Ascending aorta (tissue), 2 donors: ENCODE measurements at places on chromosomes 16 and 17.
A peak's percentile ranks its signal among the peaks of the same experiment; 100 is the strongest.

DNA sequence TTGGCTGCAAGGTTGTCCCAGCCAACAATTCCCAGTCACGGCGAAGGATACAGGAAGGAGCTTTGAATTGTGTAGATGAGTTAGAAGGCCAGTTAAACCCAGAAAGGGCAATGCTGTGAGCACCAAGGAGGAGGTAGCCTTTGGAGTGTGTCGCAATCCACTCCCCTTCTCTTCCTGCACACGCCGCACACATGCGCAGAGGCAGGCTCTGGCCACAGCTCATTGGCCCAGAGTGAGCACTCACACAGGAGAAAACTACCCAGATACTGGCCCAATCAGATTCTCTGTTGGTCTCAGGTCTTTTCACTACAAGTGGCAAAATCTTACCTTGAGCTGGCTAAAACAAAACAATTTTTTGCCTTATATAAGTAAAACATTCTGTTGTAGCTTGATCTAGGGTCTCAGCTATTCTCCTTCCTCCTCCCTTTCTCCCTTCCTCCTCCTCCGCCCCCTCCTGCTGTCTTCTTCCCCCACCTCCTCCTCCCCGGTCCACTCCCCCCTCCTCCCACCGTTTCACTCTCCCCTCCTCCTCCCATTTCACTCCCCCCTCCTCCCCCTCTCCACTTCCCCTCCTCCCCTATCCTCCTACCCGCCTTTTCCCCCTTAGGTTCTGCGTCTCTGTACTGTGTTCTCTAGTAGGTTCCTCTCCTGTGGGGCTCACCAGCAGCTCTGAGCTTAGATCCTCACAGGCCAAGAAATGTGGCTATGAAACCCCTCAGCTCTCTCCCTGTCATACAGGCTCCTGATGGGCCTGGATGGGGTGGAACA, 344.9 kb downstream of the CPPED1 start:
- no peak overlapping the region for H3K27ac ChIP-seq
- no peak for DNase-seq
- no peaks in the 10 kb centered on the region for H3K4me1 ChIP-seq
- no peak overlapping the region for H3K4me3 ChIP-seq
- no peaks in the 10 kb centered on the region for H3K36me3 ChIP-seq

DNA sequence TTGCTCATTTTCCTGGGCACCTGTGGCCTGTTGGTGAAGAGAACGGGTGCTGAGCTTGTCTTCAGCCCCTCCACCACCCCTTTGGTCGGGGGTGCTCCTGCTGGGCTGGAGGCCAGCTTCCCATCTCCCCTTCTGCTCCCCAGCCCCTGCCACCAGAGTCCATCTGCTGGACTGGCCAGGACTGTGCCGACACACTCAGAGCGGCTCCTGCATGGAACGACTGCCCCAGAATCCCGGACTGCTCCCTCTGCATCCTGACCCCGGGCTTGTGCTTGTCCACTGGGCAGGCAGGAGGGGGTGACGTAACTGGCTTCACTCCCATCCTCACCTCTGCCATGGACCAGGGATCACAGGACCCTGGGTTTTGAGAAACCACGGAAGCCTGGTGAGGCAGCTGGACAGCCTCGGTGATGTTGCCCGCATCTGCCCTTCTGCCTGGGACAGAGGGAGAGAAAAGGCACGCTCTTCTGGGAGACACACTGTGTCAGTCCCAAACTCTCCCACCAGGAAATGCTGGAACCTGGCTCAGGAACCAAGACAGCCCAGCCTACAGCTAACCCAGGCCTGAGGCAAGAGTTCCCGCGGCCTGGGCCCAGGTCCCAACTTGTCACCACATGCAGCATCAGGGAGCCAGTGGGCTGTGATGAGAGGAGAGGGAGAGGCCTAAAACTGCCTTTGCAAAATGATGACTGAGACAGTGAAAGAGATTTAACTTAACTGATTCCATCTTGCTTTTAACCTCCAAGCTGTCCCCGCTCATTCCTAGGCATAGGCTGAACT, 16.1 kb upstream of the GSDMA start:
- H3K27ac ChIP-seq, result no peak overlapping the region
- no peak overlapping the region for H3K4me3 ChIP-seq
- no peaks in the 10 kb centered on the region for H3K4me1 ChIP-seq

- H3K27ac ChIP-seq, result no peak overlapping the region
- H3K36me3 ChIP-seq, result no peaks in the 10 kb centered on the region
- no peak for DNase-seq
- peaks cover 17% of the 10 kb centered on the region for H3K4me1 ChIP-seq
Observed at GRCh38 chr17:68459037-68459639, 1.8 kb upstream of the WIPI1 start.

- H3K27ac ChIP-seq, result no peak overlapping the region
- DNase-seq, result peak; percentile 27
- no peaks in the 10 kb centered on the region for H3K36me3 ChIP-seq
- peaks cover 18% of the 10 kb centered on the region for H3K27me3 ChIP-seq
Observed at GRCh38 chr17:47736501-47737495, 3.8 kb downstream of the TBX21 start.

GRCh38 chr16:11333702-11334101, 11.6 kb upstream of the RMI2 start:
- no peak for DNase-seq
- no peak overlapping the region for H3K4me3 ChIP-seq
- H3K36me3 ChIP-seq, result no peaks in the 10 kb centered on the region
- no peak overlapping the region for H3K27ac ChIP-seq

DNA sequence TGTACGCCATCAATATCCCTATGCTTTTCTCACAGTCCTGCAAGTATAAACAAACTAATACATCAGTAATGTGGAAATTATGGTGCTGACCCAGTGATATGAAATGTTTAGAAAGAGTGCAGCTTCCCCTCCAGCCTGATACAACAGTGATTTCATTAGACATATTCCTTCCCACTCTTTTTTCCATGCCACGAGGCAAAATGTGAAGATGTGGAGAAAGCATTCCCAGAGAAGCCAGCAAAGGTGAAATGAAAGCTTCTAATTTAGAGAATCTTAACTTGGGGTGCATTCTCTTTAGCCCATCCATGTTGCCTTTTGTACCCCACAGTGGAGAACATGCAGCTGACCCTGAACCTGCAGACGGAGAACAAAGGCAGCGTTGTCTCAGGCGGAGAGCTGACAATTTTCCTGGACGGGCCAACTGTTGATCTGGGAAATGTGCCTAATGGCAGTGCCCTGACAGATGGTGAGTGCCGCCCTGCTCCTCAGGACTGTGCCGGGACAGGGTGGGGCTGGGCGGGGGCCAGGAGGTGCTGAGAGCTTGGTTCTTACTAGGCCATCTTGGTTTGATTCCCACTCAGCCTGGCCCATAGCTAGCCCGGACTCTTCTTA, 77.8 kb downstream of the WWP2 start:
- no peaks in the 10 kb centered on the region for H3K27me3 ChIP-seq
- H3K27ac ChIP-seq, result peak overlapping the region; percentile 78
- H3K4me3 ChIP-seq, result no peak overlapping the region
- no peaks in the 10 kb centered on the region for H3K36me3 ChIP-seq

DNA sequence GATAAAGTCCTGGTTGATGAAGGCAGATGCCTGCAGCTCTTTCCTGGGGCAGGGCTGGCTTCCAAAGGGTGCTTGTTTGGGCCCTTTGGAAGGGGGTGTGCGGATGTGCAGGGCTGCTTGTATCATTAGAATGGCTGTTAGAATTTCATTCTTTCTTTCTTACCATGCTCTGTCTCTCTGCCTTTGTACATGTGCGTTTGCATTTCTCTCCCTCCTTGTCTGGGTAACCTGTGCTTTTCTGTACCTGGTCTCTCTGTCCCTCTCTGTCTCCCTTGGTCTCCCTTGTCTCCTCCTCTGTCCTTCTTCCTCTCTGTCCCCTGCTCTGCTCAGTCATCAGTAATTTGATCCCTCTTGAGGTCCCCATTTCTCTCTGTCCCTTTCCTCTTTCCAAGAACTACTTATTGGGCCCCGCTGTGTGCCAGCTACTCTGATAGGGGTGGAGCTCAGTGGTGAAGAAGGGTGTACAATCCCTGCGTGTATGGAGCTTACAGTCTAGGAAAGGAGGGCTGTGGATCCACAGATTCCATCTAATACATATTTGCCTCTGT, 69.3 kb downstream of the PLCG2 start:
- DNase-seq, result no peak
- H3K27ac ChIP-seq, result no peak overlapping the region
- H3K27me3 ChIP-seq, result no peaks in the 10 kb centered on the region

GRCh38 chr16:49559242-49559641, 185.6 kb downstream of the C16orf78 start:
- no peaks in the 10 kb centered on the region for H3K4me1 ChIP-seq
- no peak overlapping the region for H3K4me3 ChIP-seq
- H3K36me3 ChIP-seq, result no peaks in the 10 kb centered on the region
- no peaks in the 10 kb centered on the region for H3K27me3 ChIP-seq
- no peak for DNase-seq
